Vagina (tissue), 2 donors: ENCODE measurements at places on chromosomes 13 and 19.

DNA sequence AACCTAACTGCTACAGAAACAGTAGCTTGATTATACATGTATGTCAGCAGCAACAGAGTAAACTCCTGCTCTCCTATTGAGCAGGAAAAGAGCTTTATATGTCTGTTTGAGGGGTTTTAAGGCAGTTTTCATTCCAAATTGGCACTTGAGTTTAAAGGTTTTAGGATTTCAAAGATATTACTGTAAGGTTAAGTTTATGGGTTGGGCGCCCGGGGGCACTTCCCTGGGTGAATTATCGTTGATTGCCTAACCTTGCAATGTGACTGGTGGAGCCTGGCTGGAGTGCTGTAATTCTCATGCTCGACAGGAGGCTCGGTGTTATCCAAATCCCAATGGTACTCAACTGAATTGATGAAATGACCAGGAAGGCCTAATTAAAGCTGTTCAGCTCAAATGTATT is 1586.1 kb downstream of the OLFM4 start:
- no peak for DNase-seq

GRCh38 chr13:50732712-50733111 is 110.8 kb downstream of the DLEU7 start:
- no peak for DNase-seq

- DNase-seq: no peak
Observed at GRCh38 chr19:55086730-55087541, 11.3 kb downstream of the EPS8L1 start.

DNA sequence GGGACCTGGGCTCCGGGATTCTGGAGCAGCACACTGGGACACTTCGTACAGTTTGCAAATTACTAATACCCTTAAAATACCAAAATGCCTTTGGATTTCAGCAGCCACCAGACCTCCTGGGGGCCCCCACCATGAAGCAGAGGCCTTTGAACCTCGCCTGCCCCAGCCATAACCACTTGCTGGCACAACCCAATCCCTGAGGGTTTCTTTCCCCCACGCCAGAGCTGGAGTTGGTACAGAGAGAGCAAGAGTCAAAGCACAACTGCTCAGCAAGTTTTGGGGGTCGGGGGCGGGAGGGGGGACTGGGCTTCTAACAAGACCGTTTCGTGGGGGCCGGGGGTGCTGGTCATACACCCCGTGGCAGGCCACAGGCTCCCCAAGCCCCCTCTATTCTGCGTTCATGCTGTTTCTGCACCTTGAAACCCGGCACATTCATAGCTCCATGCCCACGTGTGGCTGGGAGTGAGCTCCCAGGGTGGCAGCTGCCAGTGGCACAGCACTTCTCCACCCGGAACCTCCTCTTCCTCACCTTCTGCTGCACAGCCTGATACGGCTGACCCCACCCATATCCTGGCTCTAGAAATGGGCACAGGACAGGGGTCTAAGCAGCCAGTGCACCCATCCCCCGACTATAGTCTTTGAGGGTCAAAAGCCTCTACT is 17.1 kb downstream of the PLEKHF1 start:
- peak; percentile 77 for DNase-seq

DNA sequence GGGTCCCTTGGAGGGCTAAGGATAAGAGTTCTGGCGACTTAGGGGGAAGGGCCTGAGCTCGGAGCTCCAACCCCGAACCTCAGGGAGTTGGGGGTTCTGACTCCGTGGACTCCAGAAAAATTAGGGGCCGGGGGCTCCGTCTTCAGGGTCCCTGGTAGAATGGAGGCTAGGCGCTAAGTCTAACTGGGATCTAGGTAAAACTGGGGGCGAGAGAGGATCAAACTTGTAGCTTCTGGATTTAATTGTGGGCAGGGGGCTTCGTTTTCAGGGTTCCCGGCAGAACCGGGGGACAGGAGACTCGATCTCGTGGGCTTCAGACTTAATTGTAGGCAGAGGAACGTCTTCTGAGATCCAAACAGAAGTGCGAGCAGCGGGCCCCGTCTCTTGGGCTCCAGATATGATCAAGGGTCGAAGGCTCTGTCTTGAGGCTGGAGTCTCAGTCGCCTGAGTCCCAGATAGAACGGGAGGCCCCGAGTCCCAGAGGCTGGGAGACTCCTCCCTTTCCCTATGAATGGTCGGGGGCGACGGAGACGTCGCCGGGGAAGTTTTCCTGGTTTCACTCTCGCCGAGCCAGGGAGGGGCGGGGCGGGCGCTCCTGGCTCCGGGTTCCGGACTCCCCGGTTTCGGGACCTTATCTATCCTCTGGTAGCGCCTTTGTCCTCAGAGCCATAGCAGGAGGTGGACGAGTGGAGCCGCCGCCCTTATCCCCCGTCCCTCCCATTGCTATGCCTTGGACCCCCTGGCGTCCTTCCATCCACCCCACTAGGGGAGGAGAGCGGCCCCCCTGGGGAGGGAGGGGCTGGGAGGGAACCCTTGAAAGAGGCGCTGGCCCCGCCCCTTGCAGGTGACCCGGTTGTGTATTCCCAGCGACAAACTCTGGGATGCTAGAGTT is 1.3 kb downstream of the NECTIN2 start:
- no peak for DNase-seq

DNA sequence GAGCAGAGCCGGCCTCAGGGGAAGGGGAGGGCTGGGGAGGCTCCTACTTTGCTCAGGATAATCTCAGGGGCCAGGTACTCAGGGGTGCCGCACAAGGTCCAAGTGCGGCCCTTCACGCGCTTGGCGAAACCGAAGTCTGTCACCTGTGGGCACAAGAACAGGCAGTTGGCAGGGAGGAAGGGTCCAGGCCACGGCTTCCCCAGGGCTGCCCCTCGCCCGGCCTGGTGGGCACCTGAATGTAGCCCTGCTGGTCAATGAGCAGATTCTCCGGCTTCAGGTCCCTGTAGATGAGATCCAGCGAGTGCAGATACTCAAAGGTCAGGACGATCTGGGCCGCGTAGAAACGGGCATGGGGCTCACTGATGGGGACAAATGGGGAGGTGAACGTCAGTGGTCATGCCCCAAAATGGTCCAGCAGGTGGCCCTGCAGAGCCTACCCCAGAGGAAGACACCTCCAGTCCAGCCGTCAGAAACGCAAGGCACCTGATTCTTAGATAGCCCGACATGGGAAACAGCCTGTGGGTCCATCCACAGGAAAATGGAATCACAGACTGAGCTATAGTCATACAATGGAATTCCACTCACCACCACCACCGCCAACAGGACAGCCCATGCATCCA is 7.1 kb upstream of the SAMD1 start:
- DNase-seq: no peak

- DNase-seq: no peak
Observed at GRCh38 chr19:1253514-1254080, 5.2 kb downstream of the MIDN start.

DNA sequence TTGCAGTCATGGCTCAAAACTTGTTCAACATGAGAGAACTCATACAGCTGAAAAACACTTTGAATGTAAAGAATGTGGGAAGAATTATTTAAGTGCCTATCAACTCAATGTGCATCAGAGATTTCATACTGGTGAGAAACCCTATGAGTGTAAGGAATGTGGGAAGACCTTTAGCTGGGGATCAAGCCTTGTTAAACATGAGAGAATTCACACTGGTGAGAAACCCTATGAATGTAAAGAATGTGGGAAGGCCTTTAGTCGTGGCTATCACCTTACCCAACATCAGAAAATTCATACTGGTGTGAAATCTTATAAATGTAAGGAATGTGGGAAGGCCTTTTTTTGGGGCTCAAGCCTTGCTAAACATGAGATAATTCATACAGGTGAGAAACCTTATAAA is 20.1 kb downstream of the ZNF283 start:
- DNase-seq: no peak

DNA sequence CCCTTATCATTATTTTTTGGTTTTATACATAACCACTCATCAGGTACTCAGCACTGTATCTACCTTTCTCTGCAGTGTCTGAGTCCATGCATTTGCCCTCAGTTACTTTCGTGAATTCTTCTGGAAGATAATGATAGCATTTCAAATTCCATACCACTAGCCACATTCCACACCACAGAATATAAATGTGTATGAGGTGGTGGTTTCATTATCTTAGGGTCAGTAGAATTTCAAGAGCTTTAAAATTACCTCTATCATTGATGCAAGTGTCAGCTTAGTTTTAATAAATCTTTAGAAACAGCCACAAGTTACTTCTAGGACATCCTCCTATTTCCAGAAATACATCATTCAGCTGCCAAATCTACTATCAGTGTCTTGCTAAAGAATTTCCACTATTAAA is 1578.3 kb downstream of the OLFM4 start:
- DNase-seq: no peak

GRCh38 chr13:85411591-85411990 is 387.6 kb downstream of the SLITRK6 start:
- no peak for DNase-seq

DNA sequence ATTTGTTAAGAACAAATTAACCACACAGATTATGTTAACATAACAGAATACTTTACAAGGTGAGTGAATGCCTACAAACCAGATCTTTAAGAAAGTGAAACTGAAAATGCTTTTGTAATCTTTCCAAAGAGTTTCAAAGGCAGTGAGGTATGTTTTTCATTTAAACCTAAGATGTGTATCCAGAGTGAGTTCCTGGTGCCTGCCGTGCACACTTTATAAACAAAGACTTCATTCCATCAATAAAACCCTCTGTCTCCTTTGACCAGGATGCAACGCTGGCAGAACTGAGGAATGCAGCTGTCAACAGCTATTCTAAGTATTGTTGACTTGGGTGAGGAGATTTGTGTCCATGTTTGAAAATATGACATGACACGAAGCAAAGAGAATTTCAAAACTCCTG is 344.6 kb downstream of the DNAJC15 start:
- no peak for DNase-seq

DNA sequence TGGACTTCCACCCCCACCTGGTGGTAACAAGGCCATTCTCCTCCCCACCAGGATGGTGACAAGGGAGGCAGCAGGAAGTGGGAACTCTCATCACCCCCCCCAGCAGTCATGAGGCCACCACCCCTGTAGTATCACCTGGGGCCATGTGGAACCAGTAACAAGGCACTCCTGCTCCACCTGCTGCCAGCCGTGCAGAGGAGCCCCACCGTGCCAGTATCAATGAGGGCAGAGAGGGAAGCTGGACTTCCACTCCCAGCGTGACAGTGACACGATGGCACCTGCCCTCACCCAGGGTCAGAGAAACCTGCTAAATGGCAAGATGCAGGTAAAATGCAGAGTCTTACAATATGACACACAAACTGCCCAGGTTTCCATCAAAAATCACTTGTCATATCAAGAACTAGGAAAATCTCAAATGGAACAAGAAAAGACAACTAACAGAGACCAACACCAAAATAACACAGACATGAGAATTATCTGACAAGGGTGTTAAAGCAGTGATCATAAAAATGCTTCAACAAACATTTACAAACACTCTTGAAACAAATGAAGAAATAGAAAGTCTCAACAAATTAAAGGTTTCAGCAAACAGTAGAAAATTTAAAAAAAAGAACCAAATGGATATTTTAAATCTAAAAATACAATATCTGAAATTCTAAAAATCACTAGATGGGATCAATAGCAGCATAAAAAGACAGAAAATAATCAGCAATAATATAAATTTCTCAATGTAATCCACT is 9.1 kb upstream of the SPACA7 start:
- DNase-seq: no peak

DNA sequence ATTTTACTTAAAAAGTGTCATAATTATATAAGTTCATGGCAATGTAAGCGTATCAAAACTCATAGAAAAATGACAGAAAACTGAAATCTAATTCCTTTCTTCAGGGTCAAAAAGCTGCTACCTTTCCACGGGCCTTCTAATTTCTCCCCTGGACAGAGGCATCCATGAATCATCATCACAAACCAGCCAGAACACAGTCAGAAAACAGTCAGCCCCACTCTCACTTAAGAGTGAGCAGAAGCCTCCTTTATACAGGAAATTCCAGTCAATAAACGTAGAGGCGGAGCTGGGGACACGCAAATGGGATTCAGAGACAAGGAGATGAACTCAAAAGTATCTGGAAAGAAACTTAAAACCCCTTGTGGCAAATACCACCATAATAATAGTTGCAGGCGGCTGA is 54.2 kb upstream of the ABCC4 start:
- DNase-seq: no peak

DNA sequence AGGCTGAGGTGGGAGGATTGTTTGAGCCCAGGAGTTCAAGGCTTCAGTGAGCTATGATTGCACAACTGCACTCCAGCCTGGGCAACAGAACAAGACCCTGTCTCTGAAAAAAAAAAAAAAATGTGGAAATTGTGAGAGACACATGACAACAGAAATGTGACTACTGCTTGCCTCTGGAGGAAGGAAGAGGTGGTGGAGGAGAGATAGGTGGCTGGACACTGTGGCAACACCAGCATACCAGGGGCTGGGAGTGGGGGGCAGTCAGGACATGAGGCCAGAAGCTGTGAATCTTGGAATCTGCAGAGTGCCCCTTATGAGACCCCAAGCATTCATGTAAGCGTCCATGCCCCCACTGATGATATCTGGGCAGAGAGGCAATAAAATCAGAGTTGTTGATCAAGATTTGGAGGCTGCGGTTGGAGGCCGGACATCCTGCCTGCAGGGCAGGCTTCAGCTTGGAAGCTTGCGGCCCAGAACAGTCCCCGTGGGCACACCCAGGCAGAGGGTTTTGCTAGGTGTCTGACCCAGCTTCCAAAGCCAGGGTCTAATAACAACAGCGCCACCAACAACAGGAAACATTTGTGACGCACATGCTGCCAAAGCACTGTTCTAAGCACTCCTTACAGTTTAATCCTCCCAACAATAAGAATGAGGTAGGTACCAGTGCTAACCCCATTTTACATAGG is 16.9 kb downstream of the FAM187B start:
- DNase-seq: no peak

- no peak for DNase-seq
Observed at GRCh38 chr19:39264306-39265290, 3.6 kb upstream of the IFNL2 start.

DNA sequence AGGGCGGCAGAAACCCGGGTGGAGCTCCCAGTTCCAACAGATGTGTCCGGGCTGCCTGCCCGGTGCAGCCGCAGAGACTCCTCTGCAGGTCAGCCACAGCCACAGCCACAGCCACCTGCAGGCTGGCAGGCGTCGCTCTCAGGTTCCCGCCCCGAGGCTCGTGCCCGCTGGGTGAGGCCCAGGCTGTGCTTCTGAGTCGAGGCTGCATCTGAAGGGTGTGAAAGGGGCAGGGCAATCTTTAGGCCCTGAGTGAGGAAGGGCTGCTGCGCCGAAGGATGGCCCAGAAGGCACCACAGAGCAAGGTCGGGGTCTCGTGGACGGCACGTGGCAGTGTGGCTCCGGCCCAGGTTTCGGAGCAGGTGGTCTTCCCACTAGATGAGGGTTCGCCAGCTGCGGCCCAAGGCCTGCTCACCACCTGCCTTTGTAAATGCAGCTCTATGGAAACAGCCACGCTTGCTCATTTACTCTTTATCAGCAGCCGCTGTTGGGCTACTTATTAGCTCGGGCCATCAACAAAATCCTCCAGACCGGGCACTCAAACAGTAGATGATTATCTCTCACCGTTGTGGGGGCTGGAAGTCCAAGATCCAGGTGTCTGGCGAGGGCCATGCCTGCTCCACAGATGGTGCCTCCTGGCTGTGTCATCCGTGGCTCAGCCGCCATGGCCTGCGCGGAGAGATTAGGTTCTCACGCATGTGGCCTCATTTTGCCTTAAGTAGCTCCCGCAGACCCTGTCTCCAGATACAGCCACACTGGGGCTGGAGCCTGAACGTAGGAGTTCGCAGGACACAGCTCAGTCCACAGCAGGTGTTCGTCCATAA is 40.3 kb upstream of the TFDP1 start:
- no peak for DNase-seq

- DNase-seq: no peak
Observed at GRCh38 chr19:35216833-35217648, 11.5 kb downstream of the FAM187B start.
